ENCODE measurements at places on chromosomes 5 and 9.

- no peak for DNase-seq
These were observed 406.9 kb upstream of the ACTBL2 start for GRCh38 chr5:57889558-57889957.

GRCh38 chr5:103867857-103868598 is 305.4 kb upstream of the NUDT12 start:
- no peak for DNase-seq

GRCh38 chr5:759781-760362 is 24.7 kb downstream of the ZDHHC11B start:
- no peak for DNase-seq

DNA sequence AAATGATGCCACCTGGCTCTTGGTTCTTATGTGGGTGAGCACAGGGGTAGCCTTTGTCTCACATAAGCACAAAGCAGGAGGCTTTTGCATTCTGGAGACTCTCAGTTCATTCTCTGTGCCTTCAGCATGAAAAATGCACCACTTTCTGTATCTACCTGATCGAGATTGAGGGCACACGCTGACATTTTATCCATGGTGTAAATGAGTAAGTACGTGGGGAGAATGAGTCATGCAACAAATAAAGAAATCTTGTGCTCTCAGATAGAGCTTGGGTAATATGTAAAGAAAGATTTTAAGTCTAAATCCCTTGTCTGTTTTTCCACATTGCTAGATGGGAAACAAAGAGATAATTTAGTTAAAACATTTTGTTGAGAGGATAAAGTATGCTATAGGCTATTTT is 607.2 kb upstream of the WWC1 start:
- DNase-seq, result no peak

GRCh38 chr5:159083548-159084452 is 15.9 kb downstream of the EBF1 start:
- DNase-seq, result no peak

- DNase-seq, result no peak
These were observed 372.1 kb upstream of the C9orf72 start for GRCh38 chr9:27945386-27945785.

- no peak for DNase-seq
These were observed 194.7 kb downstream of the SREK1 start for GRCh38 chr5:66338828-66339227.

DNA sequence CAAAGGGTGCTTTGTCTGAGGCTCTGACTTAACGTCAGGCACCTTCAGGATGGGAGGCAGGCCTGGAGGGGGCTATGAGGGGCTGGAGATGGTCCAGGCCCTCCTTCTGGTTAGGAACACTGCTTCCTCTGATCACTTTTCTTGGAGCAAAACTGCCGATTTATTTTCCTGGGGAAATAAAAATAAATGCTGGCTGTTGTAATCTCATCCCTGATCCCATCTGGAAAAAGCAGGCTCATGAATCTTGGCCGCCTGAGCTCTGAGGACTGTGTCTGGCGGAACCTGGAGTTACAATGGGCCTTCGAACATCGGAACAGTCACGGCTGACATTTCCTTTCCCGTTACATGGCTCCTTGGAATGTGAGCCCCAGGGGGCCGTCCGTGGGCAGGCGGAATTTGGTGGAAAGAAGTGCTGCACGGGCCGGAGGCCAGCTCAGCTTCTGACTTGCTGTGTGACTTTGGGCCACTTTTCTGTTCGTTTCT is 157.8 kb downstream of the RGS3 start:
- DNase-seq, result no peak

- DNase-seq, result no peak
These were observed 31.2 kb upstream of the GALNT10 start for GRCh38 chr5:154159343-154159742.

Measured in OCI-LY7 (cell line).